ENCODE measurements at places on chromosomes 4 and X.

DNA sequence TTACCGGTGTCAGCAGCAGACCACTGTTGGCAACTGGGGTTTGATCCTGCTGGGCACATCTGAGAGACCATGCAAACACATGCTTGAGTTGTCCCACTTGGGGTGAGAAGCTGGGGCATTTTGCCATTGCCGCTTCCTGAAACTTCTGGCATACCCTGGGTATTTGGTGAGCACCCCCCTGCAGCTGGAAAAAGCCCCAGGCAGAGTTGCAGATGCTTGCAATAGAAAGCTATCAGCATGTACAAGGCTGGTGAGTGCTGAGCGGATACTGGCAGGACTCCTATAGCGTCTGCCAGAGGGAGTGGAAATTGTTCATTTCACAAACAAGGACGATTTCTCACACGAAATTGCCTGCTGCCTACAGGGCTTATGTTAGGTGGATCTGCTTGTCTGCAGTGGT, 32.3 kb downstream of the SUPT20HL1 start:
- DNase-seq = no peak

- DNase-seq = no peak
Measured at GRCh38 chrX:153999359-154000037, 20.2 kb downstream of the IRAK1 start.

- no peak for DNase-seq
Measured at GRCh38 chrX:56882581-56882980, 112.8 kb downstream of the SPIN3 start.

DNA sequence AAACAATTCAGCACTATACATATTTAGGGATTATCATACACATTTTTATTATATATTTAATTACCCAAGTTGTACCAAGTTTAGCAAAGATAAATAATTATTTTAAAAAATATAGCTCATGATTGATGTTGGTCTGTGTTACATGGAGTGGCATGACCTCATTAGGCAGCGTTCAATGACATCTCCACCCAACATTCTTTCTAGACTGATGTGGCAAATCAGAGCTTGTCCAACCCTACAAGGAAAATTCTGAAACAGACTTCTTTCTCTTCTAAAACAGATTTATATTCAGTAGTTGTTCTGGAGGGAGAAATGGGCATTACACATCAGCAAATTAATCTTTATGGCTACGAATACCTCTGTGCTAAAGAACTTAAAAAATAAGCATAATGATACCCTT, 189.7 kb downstream of the PDGFC start:
- no peak for DNase-seq

GRCh38 chrX:112085149-112085548, 2.6 kb upstream of the TRPC5 start:
- no peak for DNase-seq

DNA sequence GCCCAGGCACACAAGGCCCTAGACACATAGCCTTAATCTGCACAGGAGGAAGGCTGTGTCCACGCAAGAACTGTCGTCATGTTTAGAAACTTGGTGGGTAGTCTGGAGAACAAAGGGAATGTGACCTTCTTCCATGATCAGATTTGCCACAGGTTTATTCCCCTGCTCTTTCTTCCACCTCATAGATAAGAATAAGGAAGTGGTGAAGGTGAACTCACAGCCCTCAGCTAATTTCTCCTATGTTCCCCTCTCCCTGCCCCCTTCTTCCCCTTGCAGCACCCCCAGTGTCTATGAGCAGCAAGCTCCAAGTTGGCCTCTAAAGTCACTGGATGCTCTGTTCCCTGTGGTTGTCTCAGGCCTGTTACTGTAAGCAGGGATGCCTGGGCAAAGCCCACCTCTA, 39.8 kb upstream of the LAS1L start:
- DNase-seq = no peak

DNA sequence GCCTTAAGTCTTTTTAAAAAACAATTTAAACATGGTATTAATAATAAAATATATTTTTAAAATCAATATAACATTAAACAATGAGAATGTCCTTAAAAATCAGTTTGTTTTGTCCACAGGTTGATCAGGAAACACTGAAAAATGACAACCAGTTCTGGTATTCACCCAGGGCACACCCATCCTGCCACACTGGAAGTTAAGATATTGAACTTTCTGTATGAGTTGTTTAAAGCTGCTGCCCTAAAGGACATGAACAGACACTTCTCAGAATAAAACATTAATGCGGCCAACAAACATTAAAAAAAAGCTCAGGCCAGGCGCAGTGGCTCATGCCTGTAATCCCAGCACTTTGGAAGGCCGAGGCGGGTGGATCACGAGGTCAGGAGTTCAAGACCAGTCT, 15.0 kb upstream of the HOPX start:
- DNase-seq = no peak

DNA sequence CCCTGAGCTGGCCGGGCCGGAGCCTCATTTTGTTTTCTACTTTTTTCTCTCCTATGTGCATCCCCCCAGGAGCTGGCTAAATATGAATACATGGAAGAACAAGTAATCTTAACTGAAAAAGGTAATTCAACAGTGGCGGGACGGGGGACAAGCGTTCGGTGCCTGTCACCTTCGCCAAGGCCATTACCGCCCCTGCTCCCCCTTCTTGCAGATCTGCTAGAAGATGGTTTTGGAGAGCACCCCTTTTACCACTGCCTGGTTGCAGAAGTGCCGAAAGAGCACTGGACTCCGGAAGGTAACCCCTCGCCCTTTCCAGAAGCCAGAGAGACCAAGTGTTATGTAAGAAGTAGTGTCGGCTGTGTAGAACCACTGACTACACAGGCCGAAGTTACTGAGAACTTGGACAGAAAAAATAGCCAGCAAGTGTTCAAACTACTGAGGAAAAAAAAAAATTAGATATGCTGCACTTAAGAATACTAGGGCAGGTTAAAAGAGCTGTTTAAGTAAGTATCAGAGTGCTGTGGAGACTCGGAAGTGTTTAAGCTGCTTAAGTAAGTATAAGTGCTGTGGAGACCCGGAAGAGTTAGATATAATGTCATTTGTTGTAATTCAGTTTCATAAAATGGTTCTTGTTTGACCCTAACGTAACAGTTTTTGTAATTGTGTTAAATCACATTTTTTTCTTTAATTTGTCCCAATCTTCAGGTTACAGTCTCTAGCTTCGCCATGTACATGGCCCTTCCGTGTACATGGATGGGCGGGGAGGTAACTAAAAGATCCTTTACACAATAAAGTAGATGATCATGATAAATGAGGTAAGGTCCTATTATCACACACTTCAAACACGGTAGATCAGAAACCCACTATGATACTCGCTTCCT, 856 bp downstream of the SAT1 start:
- DNase-seq = no peak
